Tongue (tissue), 3 donors: ENCODE measurements at places on chromosomes 7 and 10. TPM values are rescaled to one million over a fixed set of nuclear protein-coding genes. Genes with fewer than 3 reads are reported as not detected.

NPFFR1 gene
- not detected for total RNA-seq

- DNase-seq, result no peak
Observed at GRCh38 chr10:32692174-32692573, 246.2 kb downstream of the CCDC7 start.

DNA sequence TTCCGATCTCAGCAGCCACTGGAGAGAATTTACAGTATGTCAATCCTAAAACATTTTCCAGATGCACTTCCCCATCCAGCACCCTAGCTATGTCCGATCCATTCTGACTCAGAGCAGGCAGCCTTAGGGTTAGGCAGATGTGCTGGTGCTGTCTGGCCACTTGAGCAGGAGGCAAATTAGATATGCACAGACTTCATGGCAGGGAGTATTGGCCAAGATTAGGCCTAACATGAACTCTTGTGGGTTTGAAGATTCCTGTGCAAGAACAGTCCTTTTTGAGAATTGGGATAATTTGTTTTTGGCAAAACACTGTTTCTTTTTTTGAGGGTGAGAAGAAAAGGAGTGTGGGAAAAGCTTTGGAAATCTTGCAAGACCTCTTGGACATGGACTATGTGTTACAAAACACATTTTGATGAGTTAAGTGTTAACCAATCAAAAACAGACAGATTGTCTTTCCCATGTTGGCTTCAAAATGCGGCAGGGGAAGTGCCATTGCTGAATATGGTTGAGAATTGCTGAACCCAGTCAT lies 218.6 kb upstream of the INHBA start:
- DNase-seq, result no peak

DNA sequence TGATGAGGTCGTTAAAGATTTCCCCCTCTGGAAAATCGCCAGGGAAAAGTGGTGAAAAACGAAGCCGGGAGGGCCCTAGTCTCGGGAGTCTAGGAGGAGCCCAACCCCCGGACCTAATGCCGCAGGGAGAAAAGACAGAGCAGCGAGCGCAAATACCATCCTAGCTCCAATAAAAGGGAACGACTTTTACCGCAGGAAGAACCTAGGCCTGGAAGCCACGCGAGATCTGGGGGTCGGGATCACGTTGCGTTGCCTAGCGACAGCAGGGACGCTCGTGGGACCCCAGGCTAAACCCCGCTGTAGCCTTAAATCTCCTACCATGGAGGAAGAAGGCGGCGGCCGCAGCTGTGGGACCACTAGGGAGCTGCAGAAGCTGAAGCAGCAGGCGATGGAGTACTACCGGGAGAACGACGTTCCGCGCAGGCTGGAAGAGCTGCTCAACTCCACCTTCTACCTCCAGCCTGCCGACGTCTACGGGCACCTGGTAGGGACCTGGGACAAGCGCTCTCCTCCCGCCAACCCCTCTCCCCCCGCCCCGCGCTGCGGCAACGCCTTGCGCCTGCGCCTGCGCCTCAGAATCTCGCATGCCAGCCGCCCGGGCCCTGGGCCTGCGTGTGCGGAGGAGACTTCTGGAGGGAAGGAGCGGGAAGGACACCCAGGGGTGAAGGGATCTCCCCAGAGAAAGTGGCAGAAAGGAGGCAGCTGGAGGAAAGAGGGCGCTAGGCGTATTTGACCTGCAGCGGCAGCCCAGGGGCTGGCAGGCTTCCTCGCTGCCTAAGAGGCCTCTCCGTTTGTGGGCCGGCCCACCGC lies at the start of gene ENO4:
Gene ENO4, plus strand, starts transcription at position 252 of the 810 bp plus-strand sequence. Its CDS starts 68 bp downstream, at position 320.
- DNase-seq, result peak; percentile 96

- no peak for DNase-seq
Observed at GRCh38 chr10:33783078-33783477, 448.6 kb upstream of the NRP1 start.

DNA sequence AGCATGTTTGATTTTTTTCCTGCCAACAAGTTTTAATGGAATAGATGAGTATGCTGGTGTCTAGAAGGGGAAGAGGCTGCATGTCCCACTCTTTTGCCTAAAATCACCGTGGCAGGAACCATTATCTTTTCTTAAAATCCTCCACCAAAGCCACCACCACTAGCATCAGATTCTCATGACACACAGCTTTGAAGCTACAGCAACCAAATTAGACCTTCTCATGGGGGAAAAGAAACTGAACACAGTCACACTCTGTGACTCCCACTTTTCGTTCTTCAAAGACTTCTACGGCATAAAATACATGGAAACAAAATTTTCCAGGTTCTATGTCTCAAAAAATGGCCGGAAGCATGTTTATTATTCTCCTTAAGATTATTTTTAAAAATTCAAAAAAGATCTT lies 81.8 kb downstream of the SGMS1 start:
- DNase-seq, result no peak

DNA sequence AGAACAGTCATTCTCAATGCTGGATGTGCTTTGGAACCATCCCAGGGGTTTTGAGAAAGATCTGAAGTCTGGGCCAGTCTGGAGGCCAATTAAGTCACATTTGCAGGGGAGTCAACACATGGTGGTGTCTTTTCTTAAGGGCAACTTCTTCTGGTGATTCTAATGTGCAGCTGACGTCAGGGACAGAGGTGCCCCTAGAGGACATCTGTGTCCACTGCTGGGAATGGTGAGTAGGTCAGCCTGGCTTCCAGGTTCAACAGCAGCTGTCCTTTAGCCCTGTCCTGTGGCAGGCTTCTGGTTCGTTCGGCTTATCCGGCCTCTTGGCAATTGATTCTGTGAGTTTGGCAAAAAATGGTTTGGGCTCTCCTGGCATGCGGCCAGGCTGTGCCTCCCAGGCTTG lies 269.7 kb upstream of the HABP2 start:
- DNase-seq, result no peak

DNA sequence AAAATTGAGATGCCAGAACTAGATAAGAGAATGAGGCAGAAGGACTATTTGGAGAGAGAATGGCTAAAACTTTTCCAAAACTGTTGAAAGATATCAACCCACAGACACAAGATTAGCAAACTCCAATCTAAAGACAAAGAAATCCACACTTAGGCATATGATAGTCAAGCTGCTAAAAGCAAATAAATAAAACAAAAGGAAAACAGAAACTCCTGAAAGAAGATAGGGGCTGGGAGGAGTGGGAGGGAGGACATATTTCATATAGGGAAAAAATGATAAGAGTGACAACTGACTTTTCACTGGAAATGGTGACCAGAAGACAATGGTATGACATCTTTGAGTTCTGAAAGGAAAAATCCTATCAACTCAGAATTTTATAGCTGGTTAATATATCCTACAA lies 105.4 kb upstream of the ADO start:
- no peak for DNase-seq

DNA sequence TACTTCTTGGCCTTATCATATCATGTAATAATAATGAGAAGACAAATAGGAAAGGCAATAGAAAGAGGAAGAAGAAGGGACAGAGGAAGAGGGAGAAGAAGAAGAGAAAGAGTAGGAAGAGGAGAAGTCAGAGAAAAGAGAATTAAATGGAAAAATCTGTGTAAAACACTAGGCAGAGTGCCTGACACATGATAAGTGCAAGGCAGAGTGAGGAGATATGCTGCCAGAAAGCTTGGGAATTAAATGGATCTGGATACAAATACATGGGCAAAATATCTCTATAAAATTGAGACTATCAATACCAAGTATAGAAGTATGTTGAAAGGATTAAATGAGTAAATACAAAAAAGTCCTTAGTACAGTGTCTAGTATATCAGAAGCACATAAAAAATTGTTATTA lies 124.8 kb downstream of the CACNA2D1 start:
- no peak for DNase-seq

TMEM229A gene
- total RNA-seq, result not detected

AKR1D1 gene
- total RNA-seq, result not detected

AMPH gene
- 10.7 TPM for total RNA-seq

NXPH1 gene
- not detected for total RNA-seq

GRCh38 chr7:153564391-153564790 lies 487.8 kb upstream of the DPP6 start:
- DNase-seq, result no peak

GIMAP6 gene
- 20.9 TPM for total RNA-seq

MRLN gene
- 120 TPM for total RNA-seq

- no peak for DNase-seq
Observed at GRCh38 chr10:71719042-71719441, 536 bp downstream of the C10orf105 start.

ADRA2A gene
- total RNA-seq, result 4.3 TPM

PNLIPRP3 gene
- not detected for total RNA-seq

DNA sequence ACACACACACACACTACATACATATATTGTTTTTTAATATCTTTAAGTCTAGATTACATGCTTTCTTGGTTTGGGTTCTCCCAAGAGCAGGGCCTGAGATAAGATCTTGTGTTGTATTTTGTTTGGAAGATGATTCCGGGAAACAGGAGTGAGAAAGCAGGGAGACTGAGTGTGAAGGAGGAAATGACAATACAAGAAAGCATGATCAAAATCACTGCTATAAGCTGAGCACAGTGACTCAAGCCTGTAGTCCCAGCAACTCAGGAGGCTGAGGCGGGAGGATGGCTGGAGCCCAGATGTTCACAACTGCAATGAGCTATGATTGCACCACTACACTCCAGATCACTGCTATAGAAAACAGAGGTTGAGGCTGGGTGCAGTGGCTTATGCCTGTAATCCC lies 267.6 kb downstream of the SKIDA1 start:
- no peak for DNase-seq

DNA sequence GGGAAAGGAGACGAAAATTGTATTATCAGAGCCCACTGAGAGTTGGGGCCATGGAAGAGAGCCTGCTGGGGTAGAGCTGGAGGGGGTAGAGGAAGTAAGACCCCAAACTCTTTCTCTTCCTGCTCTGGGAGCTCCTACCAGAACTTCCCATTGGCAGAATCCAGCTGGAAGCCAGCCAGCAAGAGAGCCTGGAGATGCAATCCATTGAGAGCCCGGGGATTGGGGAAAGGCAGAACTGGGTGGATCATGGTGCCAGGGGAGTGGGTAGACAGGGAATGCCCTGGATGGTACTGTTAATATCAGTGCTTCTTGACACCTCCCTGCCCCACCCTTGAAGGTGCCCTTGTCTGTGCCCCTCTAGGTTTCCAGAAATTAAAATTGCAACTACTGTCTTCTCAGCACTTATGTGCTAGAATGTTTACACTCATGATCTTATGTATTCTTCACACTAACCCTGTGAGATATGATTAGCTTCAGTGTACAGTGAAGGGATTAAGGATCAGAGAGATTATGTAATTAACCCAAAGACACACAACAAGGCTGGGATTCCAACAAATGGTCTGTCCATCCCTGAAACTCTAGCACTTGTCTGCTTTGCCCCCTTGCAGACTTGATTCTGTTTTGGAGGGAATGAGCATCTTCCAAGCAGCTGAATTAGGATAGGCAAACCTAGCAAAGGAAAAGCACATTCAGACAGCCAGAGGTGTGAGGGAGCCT lies 154.1 kb downstream of the C10orf105 start:
- DNase-seq, result no peak

- DNase-seq, result no peak
Observed at GRCh38 chr10:21427804-21428481, 97.5 kb downstream of the SKIDA1 start.

- DNase-seq, result peak; percentile 30
Observed at GRCh38 chr7:157139111-157139809, 534 bp downstream of the UBE3C start.

DNA sequence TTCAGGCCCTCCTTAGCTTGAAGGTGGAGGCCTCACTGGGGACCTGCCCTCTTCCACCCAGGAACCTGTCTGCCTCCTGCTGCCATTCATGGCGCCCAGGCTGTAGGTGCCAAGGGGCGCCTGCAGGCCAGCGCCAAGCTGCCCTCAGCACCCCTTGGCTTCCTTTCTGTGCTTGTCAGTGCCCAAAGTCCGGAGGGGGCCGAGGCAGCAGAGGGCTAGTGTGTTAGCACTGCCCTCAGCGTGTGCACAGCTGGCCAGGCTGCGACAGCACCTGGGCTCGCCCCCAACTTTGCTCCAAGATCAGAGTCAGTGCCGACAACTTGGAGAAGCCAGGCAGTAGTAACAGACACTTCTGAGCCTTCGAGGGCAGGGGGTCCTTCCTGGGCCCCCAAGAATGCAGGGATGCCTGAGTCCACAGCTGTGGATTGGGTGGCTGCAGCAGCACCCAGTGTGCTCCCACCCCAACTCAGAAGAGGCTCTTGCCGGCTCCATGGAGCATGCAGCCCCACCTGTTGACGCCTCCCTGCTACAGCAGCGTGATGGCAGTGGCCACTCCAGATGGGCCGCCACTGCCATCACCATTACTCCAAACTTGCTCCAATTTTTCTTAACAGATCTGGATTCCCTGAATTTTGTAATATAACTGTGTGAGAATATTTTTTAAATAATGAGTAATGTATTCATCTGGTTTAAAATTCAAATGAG lies 41.7 kb downstream of the CACUL1 start:
- no peak for DNase-seq

CTAGE4 gene
- 4.7 TPM for total RNA-seq

CRYGN gene
- not detected for total RNA-seq
